NCI-H1417 (cell line): ENCODE measurements at places on chromosomes 4 and X.

GRCh38 chrX:68897118-68897945 is 68.5 kb downstream of the EFNB1 start:
- no peak for DNase-seq

DNA sequence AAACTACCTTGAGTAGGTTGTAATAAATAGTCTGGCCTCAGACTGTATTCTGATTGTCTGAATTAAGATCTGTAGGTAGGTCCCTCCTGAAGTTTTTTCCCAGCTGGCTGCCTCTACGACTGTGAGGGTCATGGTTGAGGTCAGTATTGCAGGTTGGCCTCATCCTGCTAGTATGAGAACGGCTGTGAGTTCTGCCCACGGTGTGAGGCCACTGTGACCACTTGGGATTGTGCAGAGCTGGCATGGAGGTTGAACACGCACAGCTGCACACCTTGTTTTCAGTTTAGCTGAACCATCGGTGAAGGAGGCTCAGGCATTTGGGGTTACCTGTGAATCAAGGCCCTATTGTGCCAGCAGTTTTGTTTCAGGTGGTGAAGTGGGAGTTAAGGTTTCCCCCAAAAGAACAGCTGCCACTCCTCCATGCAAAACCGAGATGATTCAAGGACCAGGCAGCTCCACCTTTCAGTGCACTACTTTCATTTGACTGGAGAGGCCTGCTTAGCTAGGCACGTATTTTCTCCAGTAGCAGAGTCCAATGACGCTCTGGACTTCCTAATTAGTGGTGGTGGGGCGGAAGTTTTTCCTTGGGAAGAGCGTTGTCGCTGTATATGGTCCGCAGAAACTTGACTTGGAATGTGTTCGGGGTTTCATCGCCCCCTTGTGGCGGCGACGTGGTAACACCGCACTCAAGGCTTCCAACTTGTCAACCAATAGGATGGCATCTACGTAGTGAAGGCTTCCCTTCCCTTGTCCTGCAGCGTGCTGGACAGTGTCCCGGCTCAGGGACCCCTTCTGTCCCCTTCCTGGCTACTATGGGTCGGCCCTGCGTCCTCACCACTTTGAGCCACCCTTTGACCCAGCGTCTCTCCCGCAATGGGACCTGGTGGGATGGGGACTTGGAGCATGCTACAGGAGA is 13.8 kb downstream of the CMC4 start:
- peak; percentile 39 for DNase-seq

GRCh38 chr4:147714575-147715401 is 17.1 kb upstream of the ARHGAP10 start:
- no peak for DNase-seq

- DNase-seq, result no peak
These were observed 4.0 kb downstream of the TIMP1 start for GRCh38 chrX:47586043-47586787.

GRCh38 chr4:37727635-37728034 is 41.5 kb upstream of the RELL1 start:
- DNase-seq, result no peak

DNA sequence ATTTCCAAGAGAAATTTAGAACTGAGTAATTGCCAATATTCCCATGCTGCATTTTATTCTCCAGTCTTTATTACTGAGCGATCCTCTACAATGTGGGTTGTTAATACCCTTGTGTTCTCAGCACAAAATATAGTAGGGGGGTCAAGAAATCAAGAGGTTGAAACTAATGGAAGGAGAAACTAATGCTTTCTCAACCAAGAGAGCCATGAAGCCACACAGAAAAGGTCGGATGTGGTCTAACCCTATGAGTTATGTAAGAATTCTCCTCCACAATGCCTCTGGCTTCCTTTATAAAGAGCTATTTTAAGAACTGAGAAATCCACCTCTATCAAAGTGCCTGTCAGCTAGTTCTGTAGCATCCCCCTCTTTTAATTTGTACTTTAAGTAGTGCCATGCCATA is 268.5 kb downstream of the CHIC1 start:
- DNase-seq, result no peak

DNA sequence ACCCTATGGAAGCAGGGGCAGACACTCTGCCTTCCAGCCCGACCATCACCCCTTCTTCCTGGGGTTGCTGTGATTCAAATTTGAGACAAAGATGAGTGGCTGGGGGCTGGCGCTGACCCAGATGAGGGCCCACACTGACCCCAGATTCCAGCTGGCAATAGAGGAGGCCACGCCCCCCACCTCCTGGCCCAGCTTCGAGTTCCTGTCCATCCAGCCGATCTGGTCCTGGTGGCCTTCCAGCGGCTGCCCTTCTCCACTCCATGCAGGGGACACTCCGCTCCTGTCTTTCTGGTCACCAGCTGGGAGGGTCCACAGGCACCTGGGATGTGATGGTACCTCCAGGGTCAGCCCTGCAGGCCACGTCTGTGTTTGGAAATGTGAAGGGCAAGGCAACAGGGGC is 98.5 kb upstream of the PSAPL1 start:
- no peak for DNase-seq

DNA sequence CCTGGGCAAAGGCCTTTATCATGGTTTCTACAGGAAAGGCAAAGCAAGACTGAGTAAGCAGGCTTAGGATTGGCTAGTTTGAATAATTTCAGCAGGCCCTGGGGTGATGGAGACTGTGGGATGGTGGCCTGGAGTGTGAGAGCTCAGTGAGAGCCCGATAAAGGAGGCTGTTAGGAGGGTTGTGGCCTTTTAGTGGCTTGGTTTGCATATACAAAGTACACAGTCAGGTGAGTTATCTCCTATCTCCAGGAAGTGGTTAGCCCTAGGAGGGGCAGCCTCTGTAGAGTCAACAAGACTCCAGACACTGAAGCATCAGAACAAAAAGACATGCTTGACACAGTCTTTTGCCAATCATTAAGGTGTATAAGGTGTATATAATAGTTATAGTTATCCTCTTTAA is 157.2 kb downstream of the CFAP299 start:
- DNase-seq, result no peak

DNA sequence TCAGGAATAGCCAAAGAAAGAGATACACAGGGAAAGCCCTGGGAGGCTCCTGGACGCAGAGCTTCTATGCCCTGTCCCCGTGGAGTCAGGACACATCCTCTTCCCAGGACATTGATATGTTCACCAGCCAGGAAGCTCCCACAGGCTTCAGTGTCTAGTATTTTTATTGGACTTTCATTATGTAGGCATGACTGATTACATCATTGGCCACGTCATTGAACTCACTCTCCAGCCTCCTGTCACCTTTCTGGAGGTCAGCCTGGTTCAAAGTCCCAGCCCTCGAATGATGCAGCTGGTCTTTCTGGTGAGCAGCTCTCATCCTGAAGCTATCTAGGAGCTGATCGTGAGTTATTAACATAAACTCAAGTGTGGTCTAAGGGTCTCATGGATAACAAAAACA is 104.1 kb downstream of the CPEB2 start:
- DNase-seq, result no peak
